NCI-H187 treated with DMSO at 0.1 percent for 48 hours (cell line): ENCODE measurements at places on chromosomes 16 and 17.

DNA sequence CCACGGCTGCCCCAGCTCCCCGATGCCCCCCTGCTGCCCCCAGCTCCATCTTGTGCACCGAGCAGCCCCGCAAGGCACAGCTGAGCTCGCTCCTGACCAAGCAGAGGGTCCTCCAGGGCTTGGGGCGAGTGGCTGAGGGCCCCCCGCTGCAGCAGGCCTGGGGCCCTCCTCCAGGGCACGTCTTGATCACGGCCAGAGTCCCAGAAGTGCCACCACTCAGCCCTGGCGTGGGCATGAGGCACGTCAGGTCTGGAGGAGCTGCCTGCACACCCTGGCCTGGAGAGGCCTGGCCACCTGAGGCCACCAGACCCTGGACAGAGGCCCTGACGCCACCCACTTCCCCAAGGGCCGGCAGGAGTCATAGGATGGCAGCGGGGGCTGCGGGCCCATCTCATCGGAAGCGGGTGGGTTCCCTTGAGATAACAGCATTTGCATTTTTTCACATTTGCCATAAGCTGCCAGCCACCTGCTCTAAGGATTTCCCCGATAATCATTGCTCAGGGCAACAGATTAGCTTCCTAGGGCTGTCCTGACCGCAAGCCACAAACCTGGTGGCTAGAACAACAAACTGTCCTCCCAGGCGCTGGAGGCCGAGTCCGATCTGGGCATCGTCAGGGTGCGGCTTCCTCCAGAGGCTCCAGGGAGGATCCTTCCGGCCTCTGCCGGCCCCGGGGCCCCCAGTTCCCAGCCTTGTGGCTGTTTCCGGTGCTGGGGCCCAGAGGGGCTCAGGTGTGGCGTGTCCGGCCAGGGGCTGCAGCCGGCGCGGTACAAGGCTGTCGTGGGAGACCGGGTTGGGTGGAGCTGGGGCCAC, 23.9 kb upstream of the C1QTNF8 start:
- no peak for DNase-seq

GRCh38 chr16:3485821-3486505, 9.3 kb downstream of the C16orf90 start:
- DNase-seq = no peak

DNA sequence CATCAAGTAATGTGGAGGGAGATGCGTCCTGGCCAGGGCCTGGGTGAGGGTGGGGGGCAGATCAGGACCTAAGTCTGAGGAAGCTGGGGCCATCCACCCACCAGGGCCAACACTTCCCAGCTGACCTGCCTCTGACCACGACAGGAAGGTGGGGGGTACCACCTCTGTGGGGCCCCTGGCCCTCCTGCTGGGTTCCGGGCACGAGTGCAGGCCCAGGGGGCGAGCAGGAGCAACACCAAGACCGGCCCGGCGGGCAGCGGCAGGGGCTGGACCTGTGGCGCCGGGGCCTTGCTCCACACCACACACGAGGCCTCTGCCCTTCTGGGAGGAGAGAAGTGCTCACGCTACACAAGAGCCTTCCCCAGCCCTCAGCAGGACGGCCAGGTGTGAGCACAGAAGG, 13.3 kb downstream of the PDIA2 start:
- no peak for DNase-seq

DNA sequence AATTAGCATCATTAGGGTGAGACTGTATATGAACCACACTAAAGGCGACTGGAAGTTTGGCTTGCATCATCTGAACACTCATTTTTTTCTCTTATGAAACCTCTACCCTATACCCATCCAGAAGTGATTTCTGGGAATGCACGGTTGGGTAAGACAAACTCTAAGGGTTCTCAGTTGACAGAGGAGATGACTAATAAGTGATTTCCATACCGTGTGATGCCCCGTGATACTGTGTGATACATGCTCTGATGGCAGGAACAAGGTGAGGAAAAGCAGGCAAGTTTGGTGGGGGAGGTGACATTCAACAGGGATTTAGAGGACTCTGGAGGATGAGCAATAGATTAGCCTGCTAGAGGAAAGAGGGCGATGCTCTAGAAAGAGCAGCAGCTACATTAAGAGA, 156.4 kb upstream of the CCL2 start:
- no peak for DNase-seq

- no peak for DNase-seq
Observed at GRCh38 chr16:9177861-9178260, 86.4 kb downstream of the HAPSTR1 start.

- DNase-seq = no peak
Observed at GRCh38 chr16:15631730-15632409, 11.1 kb downstream of the MARF1 start.
